Nephron progenitor cell (in vitro differentiated cells): ENCODE measurements at places on chromosomes 1 and 21.

GRCh38 chr1:215023155-215023832 is 59.2 kb upstream of the KCNK2 start:
- no peaks in the 10 kb centered on the region for H3K36me3 ChIP-seq
- H3K4me3 ChIP-seq: no peak overlapping the region
- peaks cover 12% of the 10 kb centered on the region for H3K4me1 ChIP-seq
- H3K27me3 ChIP-seq: peaks cover 4% of the 10 kb centered on the region
- no peak overlapping the region for H3K27ac ChIP-seq

DNA sequence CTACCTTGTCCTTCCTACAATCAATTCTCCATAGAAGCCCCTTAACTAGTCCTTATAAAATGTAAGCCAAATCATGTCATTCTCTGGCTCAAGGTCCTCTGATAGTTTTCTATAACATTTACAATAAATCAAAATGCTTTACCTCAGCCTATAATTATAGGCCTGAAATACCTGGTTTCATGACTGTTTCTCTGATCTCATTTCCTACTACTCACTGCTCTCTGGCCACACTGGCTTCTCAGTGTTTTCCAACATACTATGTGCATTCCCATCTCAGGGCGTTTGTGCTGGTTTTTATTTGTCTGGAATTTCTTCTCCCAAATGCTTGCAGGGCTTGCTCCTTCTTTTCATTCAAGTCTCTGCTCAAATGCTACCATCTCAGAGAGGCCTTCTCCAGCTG is 67.9 kb upstream of the MAGI3 start:
- no peak overlapping the region for H3K27ac ChIP-seq
- no peak overlapping the region for H3K4me3 ChIP-seq
- H3K36me3 ChIP-seq: no peaks in the 10 kb centered on the region
- no peaks in the 10 kb centered on the region for H3K4me1 ChIP-seq
- H3K27me3 ChIP-seq: no peaks in the 10 kb centered on the region
- no peak for DNase-seq

- H3K27me3 ChIP-seq: peaks cover 14% of the 10 kb centered on the region
- no peak for DNase-seq
- no peaks in the 10 kb centered on the region for H3K36me3 ChIP-seq
- H3K4me1 ChIP-seq: peaks cover 24% of the 10 kb centered on the region
- no peak overlapping the region for H3K27ac ChIP-seq
Measured at GRCh38 chr1:176574756-176575155, 111.8 kb downstream of the PAPPA2 start.

DNA sequence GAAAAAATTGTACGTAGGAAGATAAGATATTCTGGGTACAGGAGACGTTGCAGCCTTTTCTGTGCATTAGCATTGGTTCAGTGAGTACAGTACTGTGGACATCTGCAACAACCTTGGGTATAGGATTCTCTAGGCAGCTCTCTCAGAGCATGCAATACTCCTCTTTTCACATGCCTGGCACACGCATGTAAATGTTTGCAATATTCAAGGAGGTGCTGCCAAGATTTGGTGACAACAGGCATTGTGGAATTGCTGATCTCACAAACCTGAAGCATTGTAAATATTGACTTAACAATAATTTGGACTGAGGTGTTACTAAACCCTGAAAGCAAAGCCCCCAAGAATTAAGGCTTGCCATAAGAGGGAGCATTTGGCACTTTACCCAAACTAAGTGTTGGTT is 126.8 kb downstream of the GRIK1 start:
- no peak overlapping the region for H3K27ac ChIP-seq
- H3K36me3 ChIP-seq: no peaks in the 10 kb centered on the region
- no peak for DNase-seq
- no peak overlapping the region for H3K4me3 ChIP-seq
- peaks cover 41% of the 10 kb centered on the region for H3K4me1 ChIP-seq

GRCh38 chr1:64532646-64533045 is 62.7 kb downstream of the CACHD1 start:
- peaks cover 43% of the 10 kb centered on the region for H3K4me1 ChIP-seq
- no peak overlapping the region for H3K4me3 ChIP-seq
- peaks cover 4% of the 10 kb centered on the region for H3K27me3 ChIP-seq
- DNase-seq: no peak

DNA sequence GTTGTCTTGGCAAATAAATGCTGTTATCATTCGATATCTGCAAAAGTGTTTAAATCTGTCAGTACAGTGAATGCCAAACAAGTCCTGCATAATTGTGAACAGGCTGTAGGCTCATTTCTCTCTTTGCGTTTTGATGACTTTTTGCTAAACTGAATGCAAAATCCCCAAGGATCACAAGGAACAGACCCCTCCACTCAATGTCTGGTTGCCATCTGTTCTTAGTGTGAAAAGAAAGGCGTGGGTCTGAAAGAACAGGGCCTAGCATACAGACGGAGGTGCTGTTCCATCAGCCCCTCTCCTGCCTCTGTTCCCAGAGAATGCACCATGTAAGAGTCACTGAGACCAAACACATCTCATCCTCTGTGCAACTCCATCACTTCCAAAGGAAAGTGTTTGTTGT is 40.4 kb downstream of the EIF2B3 start:
- no peaks in the 10 kb centered on the region for H3K27me3 ChIP-seq
- no peak for DNase-seq
- peaks cover under 1% of the 10 kb centered on the region for H3K36me3 ChIP-seq
- H3K4me1 ChIP-seq: peaks cover 7% of the 10 kb centered on the region

GRCh38 chr1:199243423-199244061 is 604.7 kb downstream of the PTPRC start:
- peak; percentile 59 for DNase-seq
- H3K27me3 ChIP-seq: peaks cover 11% of the 10 kb centered on the region
- peaks cover 5% of the 10 kb centered on the region for H3K36me3 ChIP-seq
- H3K4me1 ChIP-seq: peaks cover 18% of the 10 kb centered on the region

- no peaks in the 10 kb centered on the region for H3K27me3 ChIP-seq
- H3K4me3 ChIP-seq: no peak overlapping the region
- no peaks in the 10 kb centered on the region for H3K36me3 ChIP-seq
- no peaks in the 10 kb centered on the region for H3K4me1 ChIP-seq
- H3K27ac ChIP-seq: no peak overlapping the region
- DNase-seq: peak; percentile 9
Measured at GRCh38 chr1:80217377-80217986, 1211.0 kb upstream of the ADGRL4 start.

DNA sequence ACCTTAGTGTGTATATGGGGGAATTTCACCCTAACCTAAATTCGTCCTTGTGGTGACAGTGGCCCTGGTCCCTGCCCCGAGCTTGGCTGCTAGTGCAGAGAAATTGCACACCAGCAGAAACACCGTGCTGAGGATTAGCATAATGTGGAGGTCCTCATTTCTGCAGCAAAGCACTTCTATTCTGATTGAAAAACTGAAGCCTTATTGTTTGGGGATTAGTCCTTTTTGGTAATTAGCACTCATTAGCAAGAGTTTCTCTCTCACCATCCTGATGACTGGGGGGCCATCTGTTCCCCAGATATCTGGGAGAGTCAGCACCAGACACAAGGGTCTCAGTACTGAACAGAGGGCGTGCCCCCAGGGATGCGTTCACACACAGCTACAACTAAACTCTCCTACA is 55.2 kb downstream of the AJAP1 start:
- H3K4me3 ChIP-seq: peak overlapping the region; percentile 1
- peaks cover 52% of the 10 kb centered on the region for H3K4me1 ChIP-seq
- H3K27me3 ChIP-seq: peaks cover 24% of the 10 kb centered on the region
- H3K27ac ChIP-seq: no peak overlapping the region

DNA sequence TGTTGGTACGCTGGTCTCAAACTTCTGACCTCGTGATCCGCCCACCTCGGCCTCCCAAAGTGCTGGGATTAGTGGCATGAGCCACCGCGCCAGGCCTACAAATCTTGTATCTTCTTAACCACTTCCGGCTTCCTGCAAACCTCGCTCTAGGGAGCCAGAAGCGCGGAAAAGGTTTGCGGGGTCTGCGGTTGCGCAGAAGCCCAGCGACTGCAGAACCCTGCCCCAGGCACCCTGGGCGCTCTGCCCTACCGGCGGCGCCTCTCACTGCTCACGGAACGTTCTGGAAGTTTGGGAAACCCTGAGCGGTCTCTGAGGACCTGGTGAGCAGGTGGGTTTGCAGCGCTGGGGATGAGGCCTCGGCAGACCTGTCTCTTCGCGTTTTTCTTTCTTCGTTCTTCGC is at the start of gene C1orf146:
Gene C1orf146 (plus strand): TSS at position 195 of the 400 bp plus-strand sequence. CDS start 13,506 bp downstream, outside the sequence.
- peaks cover 12% of the 10 kb centered on the region for H3K27me3 ChIP-seq
- no peak for DNase-seq
- no peak within 1 kb of the TSS for H3K27ac ChIP-seq
- H3K4me1 ChIP-seq: no peaks in the 10 kb centered on the region

DNA sequence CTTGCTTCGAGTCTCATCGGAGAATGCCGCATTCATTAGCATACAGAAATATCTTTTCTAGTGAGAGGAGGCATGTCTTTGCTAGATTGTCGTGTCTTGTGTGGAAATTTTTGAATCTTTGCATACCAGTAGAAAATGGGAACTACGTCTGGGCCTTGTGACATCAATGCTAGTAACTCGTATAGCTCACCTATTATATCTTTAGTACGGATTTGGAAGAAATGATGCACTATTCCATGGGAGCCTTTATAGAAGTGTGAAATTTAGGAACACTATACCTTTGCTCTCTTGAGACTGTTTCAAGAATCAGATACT is 835 bp downstream of the UHMK1 start:
- H3K4me3 ChIP-seq: peak overlapping the region; percentile 93
- peaks cover 41% of the 10 kb centered on the region for H3K36me3 ChIP-seq
- peak overlapping the region; percentile 77 for H3K27ac ChIP-seq
- no peak for DNase-seq

GRCh38 chr1:11602424-11602823 is 51.8 kb downstream of the FBXO2 start:
- no peak overlapping the region for H3K27ac ChIP-seq
- H3K4me3 ChIP-seq: no peak overlapping the region
- DNase-seq: no peak
- H3K36me3 ChIP-seq: no peaks in the 10 kb centered on the region
- H3K27me3 ChIP-seq: peaks cover 31% of the 10 kb centered on the region

- no peaks in the 10 kb centered on the region for H3K36me3 ChIP-seq
- H3K4me3 ChIP-seq: no peak overlapping the region
- no peak overlapping the region for H3K27ac ChIP-seq
Measured at GRCh38 chr1:3137111-3138100, 68.4 kb downstream of the PRDM16 start.

- peaks cover 12% of the 10 kb centered on the region for H3K27me3 ChIP-seq
- no peak overlapping the region for H3K27ac ChIP-seq
- no peak for DNase-seq
Measured at GRCh38 chr1:228392111-228392936, 14.3 kb downstream of the TRIM11 start.

DNA sequence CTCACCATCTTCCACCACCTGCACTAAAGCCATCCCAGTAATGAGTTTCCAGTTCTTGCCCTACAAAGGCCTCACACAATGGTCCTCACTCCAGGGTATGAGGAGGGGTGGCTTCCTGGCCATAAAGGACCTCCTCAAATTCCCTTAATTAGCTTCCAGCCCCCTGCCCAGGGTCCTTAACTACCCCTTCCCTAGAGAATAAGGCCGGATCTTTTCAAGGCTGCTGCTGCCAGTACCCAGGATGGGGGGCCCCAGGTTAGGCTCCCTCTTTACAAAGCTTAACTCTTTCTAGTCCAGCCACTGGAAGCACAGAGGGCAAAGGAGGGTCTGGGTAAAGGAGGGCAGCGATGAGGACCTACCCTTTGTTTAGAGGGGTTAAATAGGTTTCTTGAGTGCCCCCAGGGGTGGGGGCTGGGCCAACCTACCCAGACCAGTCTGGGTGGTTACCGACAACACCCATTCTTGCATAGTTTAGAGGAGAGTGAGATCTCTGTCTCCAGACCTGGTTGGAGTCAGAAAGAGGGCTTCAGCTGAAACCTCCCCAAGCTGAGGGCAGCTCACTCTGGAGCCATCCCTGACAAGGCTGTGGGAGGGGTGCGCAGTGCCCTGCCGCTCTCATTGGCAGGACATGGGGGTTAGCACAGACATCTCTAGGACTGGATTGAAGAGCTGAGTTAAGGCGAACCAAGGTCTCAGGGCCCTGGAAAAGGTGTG is 7.1 kb downstream of the BLACAT1 start:
- no peaks in the 10 kb centered on the region for H3K36me3 ChIP-seq
- peak overlapping the region; percentile 82 for H3K4me3 ChIP-seq
- no peak for DNase-seq
- H3K27me3 ChIP-seq: peaks cover 6% of the 10 kb centered on the region

DNA sequence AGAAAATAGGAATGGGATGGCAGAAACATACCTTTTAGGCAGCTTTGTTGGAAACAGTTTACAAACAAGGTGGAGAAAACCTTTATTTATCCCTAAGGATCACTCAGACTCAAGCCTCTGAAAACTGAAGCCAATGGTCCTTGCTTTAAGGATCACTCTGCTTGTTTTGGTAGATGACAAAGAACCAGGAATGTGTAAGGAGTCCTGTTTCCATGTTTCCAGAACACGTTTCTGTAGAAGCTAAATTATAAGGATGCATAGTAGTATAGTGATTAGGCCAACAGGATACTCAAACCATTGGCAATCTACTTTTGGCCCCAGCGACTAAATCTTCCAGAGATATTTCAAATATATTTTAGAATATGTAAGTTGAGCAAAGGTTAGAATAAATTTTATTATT is 149.1 kb upstream of the HP1BP3 start:
- no peak overlapping the region for H3K4me3 ChIP-seq
- no peaks in the 10 kb centered on the region for H3K27me3 ChIP-seq
- H3K27ac ChIP-seq: no peak overlapping the region
- H3K36me3 ChIP-seq: peaks cover 46% of the 10 kb centered on the region
- DNase-seq: no peak

DNA sequence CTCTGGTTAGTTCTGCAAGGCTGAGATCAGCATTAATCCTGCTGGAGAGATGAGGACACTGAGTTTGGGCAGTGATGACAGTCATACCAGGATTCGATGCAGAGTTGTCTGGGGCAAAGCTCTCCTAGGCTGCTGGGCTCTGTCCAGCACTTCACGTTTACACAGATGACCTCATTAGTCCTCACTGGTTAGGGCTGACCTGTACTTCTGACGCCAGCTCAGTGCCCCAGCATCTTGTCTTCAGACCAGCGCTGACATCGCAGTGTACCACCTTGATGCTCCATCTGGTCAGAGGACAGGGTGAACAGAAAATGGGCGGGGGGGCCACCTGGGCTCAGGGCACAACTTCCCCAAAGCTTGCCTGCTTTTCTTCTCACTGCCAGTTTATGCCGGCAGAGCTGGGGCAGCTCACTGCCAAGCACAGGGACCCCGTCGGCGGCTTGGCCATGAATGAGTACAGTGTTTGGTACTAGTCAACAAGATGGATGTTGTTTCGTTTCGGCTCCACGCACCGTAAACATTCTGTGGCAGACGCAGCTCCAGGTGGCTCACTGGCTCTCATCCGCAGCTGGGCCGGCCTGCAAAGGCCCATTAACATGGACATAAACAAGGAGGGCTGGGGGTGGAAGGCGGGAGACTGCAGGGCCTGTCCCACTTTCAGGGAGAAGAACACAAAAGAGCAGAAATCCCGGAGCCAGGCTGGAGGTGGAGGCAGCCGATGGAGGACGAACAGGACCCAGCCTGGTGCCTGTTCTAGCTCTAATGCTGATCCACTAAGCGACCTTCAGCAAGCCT is 118.7 kb downstream of the GLIS1 start:
- peaks cover 18% of the 10 kb centered on the region for H3K4me1 ChIP-seq
- H3K4me3 ChIP-seq: no peak overlapping the region
- peak; percentile 29 for DNase-seq
- H3K36me3 ChIP-seq: no peaks in the 10 kb centered on the region
